ENCODE measurements at places on chromosomes 5 and 9.

- no peak for DNase-seq
These were observed 18.9 kb upstream of the PFDN1 start for GRCh38 chr5:140321796-140322195.

- DNase-seq = no peak
These were observed 58.0 kb downstream of the HRH2 start for GRCh38 chr5:175715627-175716522.

DNA sequence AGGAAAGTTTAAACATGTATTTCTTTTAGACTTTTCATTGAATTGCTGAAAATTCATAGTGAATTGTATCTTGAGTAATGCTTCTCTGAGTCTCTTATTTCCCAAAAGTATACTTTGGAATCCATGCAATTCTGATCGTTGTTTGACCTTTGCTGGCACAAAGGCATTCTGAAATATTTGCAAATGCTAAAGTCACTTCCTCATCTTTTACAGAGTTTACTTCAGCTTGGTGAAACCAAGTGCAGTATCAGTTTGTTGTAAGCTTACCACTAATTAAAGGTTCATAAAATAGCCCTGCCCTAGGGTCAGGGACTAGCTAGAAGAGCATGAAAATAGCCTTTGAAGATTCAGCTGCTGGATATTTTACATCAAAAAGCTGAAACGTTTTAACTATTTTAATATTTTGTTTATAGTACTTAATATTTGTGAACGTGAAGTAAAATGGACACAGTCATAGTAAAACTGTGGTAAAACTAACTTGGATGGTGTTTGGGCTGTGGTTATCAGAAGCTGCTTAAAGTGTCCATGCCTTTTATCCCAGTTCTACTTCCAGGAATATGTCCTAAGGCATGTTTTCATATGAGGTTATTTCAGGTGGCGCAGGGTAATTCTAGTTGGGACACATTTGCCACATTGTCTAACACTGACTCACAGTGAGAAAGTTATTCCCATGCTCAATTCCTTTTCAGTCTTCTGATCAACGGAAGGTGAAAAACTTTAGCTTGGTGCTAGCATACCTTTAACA, 45.3 kb downstream of the SLC22A5 start:
- DNase-seq = peak; percentile 57

DNA sequence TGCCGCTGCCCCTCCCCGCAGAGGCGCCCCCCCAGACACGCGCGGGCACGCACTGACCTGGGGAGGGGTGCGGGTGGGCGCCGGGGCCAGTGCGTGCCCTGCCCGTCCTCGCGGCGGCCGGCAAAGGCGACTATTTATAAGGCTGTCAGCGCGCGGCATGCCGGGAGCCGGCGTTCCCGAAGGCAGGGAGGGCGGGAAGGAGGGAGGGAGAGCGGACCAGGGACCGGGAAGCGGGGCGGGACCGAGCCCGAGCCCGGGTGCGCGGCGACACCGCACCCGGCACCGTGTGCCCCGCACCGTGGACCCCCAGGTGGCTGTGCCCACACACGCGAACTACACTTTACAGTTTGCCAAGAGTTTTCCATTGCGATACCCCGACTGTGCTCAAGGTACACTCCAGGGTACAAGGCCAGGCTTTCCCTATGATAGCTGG, at the start of gene AK1:
TSS of gene AK1 (minus strand) at position 110 of the 433 bp plus-strand sequence. CDS start 3,058 bp downstream, outside the sequence.
- no peak for DNase-seq

GRCh38 chr5:6547498-6547897, 85.3 kb downstream of the NSUN2 start:
- DNase-seq = no peak

- no peak for DNase-seq
These were observed 54.5 kb downstream of the GALNT12 start for GRCh38 chr9:98861781-98862504.

GRCh38 chr5:175443514-175444059, 395 bp downstream of the DRD1 start:
- DNase-seq = no peak

Measured in SW 1271 (cell line).